IPS-NIHi11 (cell line): ENCODE measurements at places on chromosomes 6 and 20.

GRCh38 chr20:37309936-37310590 lies 20.6 kb downstream of the MANBAL start:
- DNase-seq, result no peak

GRCh38 chr6:64803470-64804166 lies 903.4 kb downstream of the EYS start:
- no peak for DNase-seq

DNA sequence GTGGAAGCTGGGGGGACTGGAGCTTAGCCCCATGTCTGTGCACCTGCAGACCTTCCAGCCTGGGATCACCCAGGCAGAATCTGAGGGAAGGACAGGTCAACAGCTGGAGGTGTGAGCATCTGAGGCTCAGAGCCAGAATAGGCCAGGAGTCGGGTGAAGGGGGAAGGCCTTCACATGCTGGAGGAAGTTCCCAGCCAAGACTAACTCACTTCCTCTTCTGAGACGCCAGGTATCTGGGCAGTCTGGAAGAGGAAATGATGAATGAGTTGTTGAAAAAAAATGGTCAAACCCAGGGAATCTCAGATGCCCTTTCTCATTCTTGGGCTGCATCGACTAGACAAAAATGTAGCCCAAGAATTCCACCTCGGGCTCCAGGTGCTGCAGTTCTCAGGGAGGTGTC lies 73.6 kb upstream of the TIAM2 start:
- DNase-seq, result no peak

DNA sequence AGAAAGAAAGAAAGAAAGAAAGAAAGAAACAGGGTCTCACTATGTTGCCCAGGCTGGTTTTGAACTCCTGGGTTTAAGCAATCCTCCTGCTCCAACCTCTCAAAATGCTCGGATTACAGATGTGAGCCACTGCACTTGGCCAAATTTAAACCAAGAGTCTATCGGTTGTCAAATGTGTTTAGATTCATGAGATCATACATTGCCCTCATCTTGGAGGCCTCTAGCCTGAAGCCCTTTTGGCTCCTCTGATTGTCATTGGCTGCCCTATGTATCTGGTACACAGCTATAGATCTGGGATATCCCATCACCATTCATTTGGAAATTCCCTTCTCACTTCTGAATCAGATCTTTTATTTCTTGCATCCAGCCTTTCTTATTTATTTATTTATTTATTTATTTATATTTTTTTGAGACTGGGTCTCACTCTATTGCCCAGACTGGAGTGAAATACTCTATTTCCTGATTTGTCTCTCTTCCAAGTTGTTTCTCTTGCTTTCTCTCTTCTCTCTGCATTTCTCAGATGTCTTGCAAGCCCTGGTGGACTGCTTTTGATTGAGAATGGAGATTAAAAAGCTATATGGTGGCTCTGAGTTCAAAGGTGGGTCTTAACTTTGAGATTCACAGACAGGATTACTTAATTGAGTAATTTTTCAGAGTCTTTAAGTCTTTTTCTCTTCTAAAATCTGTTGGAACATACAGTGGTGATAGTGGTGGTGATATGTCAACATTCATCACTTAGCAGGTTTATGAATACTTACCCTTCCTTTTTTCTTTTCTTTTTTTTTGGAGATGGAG lies 121.9 kb downstream of the GJA1 start:
- DNase-seq, result no peak

DNA sequence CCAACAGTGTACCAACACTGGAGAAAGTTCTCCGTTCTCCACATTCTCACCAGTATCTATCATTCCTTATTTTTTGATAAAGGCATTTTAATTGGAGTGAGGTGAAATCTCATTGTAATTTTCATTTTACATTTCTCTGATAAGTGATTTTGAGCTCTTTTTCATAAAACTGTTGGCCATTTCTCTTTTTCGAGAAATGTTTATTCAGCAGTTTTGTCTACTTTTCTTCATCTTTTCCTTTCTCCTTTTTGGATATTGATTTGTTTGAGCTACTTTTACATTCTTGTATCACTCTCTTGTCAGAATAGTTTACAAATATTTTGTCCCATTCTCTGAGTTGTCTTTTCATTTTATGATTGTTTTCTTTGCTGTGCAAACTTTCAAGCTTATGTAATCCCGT lies 555.2 kb downstream of the COL12A1 start:
- DNase-seq, result no peak

DNA sequence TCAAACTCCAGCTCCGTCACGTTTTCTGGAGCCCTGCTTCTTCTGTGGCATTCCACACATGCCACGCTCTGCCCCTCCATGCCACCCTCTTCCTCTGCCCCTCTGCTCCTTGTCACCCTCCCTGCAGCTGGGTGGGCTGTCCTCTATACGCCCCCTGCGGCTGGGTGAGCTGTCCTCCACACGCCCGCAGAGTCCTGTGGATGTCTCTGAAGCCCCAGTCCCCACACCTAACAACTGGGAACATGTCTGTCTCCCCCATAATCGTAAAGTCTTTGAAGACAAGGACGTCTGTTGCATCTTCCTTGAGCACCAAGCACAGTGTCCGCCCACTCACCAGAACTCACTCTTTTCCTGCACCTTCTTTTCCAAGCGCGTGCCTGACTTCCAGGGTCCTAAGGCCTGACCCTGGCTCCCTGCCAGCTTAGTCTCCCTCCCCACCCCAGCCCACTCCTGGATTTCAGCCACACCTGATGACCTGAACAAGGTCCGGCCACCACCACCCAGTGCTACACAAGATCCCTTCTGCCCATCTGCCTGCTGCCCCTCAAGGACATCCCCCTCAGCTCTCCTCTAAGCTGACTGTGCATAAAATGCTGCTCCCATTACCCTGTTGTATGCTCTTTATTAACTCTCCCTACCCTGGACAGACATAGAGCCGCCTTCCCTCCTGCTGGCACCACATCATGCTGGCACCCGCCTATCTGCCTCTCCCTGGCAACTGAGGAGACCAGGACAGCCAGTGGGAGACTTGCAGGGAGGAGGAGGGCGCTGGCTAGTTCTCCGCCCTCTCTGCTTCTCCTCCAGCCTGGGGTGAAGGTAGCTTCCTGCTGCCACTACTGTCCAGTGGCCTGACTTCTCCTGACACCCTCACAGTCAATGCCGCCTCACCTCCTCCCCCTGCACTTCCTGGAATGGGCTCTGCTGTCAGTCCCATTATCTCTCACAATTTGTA lies 10.7 kb upstream of the PRR18 start:
- DNase-seq, result peak; percentile 49

DNA sequence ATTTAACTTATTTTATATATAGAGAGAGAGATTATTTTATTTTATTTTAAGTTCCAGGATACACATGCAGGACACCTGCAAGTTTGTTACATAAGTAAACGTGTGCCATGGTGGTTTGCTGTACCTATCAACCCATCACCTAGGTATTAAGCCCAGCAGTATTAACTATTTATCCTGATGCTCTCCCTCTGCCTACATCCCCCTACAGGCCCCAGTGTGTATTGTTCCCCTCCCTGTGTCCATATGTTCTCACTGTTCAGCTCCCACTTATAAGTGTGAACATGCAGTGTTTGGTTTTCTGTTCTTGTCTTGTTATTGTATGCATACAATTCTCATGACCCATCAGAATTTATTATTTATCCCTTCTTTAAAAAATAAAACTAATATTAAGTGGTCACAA lies 34.6 kb downstream of the FKBP1C start:
- DNase-seq, result no peak

DNA sequence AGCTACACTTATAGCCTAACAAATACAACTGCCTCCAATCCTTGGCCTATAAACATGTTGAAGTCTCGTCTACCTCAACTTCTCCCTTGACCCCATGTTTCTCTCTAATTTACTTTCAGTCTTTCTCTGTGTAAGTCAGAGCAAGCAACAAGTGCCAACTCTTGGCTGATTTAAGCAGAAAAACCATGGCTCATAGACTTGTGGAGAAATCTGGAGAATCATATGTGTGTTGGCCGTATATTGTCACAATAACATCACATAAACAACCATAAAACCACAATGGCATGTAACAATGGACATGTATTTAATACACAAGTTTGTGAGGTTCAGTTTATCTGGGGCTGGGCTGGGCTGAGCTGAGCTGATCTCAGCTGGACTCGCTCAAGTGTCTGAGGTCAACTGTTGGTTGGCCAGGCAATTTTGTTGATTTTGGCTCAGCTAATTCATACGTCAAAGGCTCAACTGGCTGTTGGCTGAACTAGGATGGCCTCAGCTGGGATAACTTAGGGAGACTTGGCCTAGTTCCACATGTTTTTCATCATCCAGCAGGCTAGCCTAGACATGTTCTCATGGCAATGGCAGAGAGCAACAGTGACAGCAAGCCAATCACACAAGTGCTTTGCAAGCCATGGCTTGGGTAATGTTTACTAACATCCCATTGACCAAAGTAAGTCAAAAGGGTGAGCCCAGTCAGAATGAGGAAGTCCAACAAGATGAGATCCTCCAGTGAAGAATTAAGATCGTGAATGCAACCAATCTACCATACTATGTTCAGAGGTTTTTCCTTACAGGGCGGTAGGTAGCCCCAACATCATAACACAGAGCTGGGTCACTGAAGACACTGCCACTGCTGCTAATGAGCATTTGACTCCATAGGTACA lies 12.9 kb upstream of the TBC1D22B start:
- DNase-seq, result peak; percentile 15

DNA sequence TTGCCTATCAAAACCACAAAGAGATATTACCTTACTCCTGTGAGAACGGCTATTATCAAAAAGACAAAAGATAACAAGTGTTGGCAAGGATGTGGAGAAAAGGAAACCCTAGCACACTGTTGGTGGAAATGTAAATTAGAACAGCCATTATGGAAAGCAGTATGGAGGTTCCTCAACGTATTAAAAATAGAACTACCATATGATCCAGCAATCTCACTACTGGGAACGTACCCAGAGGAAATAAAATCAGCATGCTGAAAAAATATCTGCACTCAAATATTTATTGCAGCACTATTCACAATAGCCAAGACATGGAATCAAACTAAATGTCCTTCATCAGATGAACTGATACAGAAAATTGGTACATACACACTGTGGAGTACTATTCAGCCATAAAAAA lies 149.4 kb upstream of the MLN start:
- DNase-seq, result no peak

GRCh38 chr20:58870293-58871014 lies 17.9 kb downstream of the GNAS start:
- DNase-seq, result peak; percentile 81

DNA sequence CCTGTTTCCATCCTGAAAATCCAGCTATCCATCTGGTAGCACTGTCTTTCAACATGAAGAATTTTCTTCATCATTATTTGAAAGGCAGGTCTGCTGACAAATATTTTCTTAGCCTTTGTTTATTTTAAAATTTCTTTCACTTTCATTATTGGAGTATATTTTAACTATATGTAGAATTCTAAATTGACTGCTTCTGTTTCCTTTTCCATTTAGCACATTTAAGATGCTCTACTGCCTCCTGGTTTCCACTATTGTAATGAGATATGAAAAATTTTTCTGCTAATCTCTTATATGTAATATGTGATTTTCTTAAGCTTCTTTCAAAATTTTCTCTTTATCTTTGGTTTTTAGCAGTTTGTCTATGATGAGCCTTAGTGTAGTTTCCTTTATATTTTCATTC lies 97.3 kb downstream of the TBC1D32 start:
- DNase-seq, result no peak

GRCh38 chr6:113774127-113774825 lies 82.9 kb upstream of the MARCKS start:
- DNase-seq, result no peak

- DNase-seq, result peak; percentile 11
Observed at GRCh38 chr6:167245591-167245990, 45.5 kb upstream of the UNC93A start.

DNA sequence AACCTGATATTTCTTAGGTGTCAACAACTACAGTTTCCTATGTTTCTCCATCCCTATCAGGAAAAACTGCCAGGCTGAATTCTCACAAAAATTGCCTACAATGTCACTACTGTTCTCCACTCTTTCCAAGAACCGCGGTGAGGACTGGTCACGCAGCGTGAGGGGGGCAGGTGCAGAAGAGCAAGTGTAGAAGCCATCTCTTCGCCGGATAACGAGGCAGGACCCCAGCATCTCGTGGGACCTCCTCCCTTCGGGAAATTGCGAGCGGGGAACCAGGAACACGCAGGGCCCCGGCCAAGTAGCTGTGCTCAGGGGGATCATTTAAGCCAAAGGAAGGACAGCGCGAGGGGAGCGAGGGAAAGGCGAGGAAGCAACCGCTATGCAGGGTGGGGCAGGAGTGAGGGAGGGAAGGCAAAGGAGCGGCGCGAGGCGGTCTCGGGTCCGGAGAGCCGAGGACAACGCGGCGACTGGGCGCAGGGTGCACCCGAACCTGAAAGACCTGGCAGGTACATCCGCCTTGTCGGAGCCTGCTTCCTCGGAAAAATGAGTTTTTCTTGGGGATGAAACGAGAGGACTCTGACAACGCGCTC lies 559 bp downstream of the APMAP start:
- peak; percentile 54 for DNase-seq

DNA sequence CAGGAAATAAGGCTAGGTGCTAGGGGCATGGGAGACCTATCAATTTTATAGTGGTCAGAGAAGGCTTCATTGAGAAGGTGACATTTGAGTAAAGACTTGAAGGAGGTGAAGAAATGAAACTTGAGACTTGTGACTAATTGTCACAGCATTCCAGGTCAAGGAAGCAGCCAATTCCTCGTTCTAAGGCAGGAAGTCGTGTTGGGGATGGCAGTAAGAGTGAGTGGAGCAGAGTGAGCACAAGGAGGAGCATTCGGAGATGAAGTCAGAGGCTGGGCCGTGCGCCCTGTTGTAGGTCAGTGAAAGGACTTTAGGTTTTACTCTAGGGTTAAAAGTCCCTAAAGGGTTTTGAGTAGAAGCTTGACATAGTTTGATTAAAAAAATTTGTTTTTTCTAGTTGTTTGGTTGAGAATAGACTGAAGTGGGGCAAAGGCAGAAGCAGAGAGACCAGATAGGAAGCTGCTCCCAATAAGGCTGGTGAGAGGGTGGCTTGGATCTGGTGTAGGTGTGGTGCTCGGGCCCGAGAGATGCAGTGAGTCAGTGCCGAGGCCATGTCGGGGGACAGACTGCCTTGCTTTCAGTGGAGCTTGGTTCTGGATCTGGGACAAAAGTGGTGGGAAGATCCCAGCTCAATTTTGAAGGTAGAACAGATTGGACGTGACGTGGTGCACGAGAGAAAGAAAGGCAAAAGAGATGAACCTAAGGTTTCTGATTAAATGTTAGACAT lies 2.6 kb upstream of the RSPH3 start:
- DNase-seq, result no peak

DNA sequence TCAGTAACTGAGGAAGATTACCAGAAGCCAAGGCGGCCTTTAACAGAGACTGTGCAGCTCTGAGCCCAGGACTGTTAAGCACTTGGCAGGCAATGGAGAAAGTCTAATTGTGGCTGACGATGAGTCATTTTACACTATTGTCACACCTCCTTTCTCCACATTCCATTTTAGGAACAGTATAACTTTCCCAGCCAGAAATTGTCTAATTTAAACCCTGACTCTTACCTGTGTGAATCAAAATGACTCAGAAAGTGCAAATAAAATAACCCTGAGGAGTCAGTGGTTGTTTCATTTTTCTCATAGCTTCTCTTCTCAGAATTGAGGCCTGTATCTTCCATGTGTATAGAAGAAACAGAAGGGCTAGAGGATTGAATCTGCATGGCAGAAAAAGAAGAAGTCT lies 40.0 kb upstream of the OPN5 start:
- DNase-seq, result peak; percentile 45

- peak; percentile 31 for DNase-seq
Observed at GRCh38 chr6:125197795-125198269, 44.3 kb downstream of the TPD52L1 start.

- no peak for DNase-seq
Observed at GRCh38 chr6:1610497-1611321, 994 bp downstream of the FOXC1 start.
